ENCODE measurements at places on chromosomes 3 and 15.

DNA sequence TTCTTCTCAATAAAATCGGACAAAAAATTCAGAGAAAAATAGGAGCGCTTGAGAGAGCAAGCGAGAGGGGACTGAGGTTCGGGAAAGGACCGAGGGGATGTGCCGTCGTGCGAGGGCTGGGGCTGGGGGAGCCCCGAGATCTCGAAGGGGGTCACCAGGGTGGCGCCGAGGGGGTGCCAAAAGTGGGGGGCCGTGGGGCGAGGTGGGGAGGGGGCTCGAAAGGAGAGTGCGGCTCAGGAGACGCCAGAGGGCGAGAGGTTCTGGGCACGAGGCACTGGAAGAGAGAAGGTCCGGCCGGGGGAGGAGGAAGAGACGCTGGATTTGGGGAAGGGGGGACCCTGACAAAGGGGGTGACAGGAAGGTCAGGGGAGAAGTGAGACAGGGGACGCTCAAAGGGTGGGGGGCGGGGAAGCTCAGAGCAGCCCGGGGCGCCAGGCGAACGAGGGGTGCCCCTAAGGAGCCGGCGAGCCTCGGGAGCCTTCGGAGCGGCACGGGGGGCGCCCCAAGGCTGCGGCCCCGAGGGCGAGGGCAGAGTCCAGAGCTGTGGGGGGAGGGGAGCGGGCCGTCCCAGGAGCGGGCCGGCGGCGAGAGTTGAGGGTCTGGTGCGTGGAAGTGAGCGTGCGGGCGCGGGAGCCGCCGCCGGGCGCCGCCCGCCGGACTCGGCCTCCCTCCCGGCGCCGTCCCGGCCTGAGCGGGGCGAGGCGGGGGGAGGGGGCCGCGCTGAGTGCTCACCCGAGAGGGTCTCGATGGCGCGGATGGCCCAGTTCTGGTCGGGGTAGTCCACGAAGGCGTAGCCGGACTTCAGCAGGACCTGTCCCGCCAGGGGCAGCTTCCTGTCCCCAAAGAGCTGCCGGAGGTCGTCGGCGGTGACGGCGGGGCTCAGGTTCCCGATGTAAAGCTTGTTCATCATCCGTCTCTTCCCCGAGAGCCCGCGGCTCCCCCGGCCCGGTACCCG, 514 bp downstream of the IGF2BP2 start:
- DNase-seq, result peak; percentile 48

DNA sequence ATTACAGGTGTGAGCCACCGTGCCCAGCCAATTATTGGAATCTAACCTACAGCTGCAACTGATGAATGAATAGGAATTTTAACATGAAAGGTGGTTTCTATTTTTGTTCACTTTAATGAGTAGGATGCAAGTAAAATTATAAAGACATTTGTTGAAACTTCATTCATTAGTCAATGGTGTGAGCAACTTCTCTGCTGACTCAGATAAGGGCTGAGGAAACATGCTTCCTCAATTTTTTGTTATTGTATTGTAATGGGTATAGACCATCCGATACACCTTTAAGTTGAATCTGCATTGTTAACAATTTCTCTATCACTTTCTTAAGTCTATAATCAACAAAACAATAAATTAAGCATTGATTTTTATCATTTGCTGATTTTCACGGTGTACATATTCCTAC, 127.8 kb downstream of the STAG1 start:
- no peak for DNase-seq

- no peak for DNase-seq
Measured at GRCh38 chr3:171774521-171774920, 35.8 kb downstream of the PLD1 start.

DNA sequence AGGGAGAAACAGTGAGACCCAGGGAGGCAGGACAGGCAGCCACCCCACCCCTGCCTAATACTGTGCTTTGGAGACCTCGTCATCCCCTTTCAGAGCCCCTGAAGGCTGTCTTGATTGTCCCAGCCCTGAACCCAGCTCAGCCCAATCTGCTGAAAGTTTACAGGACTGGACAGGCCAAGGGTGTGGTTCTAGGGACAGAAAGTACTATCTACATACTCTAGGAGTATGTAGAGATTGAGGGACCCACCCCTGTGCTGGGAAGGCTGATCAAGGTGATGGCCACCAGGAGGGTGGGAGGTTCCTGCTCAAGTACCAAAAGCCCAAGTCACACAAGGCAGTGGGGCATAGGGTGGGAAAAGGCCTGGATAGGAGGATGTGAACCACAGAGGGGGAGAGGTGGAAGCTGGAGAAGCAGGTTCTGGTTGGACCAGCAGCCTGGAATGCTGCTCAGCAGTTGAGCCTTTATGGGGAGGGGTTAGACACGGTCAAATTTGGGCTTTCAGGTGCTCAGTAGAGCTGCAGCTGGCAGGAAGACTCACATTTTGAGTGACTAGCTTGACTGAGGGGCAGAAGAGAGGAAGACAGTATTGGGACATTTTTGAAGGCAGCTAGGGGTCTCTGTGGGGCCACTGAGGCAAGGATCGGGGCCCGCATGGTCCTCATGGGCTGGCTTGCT, 6.7 kb downstream of the NBEAL2 start:
- DNase-seq, result no peak

GRCh38 chr3:30488070-30488756, 118.2 kb upstream of the TGFBR2 start:
- DNase-seq, result no peak

DNA sequence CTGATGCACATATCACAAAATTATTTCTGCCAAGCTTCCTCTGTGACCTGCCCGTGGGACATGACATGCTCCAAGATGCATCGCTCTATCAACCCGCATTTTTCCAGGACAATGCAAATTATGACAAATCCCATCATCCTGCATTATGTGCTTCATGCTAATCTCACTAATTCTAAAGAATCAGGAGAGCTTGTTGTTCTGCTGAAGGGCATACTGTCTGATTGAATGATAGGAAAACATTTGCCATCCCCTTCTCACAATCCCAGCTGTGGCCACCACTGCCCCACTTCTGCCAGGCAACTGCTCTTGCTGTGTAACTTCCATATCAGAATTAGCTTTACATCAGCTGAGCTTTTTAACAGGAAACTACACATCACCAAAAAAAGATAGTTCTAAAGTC, 203.5 kb upstream of the NANOGP8 start:
- no peak for DNase-seq

DNA sequence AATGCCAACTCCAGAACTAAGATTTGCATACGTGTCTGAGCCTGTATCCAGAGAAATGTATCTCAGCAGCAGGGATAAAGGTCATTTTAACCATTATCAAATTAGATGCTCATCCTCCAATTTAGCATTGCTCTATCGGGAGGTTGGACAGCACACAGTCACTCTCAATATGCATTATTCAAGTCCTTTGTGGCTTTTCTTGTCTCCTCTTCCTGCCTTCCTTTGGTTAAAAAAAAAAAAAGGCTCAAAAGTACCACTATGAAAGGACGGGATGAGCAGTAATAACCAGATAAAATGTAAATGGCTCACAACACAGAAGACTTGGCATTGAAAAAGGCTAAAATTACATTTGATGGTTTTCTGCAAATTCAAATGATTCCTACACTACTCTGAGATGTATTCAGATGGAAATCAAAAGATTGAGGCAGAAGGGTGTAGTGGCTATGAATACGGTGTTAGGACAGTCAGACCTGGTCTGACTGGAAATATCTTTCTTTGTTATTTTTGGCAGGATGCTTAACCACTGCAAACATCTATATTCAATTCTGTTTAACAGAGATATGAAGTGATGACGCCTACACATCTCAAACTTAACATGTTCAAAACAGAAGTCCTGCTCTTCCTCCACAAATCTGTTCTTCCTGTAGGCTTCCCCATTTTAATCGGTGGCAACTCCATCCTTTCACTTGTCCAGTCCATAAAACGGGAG, 109.6 kb downstream of the ADAMTS9 start:
- no peak for DNase-seq

- no peak for DNase-seq
Measured at GRCh38 chr15:69232144-69232543, 66.6 kb upstream of the PAQR5 start.

DNA sequence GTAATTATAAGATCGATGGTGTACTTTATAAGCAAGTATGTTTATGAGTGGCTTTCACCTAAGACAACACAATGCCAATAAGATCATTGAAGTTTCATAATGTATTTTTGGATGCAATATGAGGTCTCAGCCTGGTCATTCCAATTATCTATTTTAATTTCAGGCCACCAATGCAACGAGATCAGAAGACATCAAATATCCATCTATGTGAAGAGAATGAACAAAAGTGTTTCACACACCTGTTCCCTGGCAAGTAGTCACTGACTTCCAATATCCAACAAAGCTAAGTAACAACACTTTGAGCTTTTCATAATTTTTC, 53.6 kb upstream of the TMCO5A start:
- no peak for DNase-seq

GRCh38 chr3:134334231-134334900, 39.9 kb downstream of the AMOTL2 start:
- DNase-seq, result peak; percentile 58

DNA sequence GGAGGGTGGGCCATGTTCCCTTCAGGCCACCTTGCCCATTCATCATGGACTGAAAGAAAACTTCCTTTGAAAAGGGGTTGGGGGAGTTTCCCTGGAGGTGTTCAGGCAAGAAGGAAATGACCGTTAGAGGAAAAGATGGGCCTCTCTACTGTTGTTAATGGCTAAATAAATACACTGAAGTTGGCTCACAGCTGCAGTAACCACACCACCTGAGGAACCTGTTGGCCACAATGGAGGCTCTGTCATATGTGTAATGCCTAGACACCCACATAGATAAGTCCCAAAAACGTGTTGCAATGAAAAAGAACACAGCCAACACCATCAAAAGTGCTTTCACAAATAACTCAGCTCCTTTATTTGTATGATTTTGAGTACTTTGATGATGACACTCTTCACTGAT, 38.2 kb upstream of the FAM3D start:
- no peak for DNase-seq

DNA sequence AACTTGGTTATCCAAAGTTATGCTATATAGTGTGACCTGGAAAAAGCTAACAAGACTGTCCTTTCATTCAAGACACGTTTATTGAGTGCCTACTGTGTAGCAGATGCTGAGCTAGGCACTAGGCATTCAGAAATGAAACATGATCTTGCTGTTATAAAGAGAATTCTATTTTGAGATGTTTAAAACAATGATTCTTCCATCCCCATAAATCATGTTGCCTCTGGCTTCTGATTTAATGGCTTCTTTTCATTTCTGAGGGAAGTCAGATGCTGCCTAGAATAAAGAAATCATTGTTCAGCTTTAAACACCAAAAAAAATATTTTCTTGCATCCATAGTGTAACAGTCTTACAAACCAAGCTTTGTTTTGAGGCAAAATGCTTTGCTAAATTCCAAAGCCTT, 620.9 kb upstream of the UBE2E2 start:
- no peak for DNase-seq

DNA sequence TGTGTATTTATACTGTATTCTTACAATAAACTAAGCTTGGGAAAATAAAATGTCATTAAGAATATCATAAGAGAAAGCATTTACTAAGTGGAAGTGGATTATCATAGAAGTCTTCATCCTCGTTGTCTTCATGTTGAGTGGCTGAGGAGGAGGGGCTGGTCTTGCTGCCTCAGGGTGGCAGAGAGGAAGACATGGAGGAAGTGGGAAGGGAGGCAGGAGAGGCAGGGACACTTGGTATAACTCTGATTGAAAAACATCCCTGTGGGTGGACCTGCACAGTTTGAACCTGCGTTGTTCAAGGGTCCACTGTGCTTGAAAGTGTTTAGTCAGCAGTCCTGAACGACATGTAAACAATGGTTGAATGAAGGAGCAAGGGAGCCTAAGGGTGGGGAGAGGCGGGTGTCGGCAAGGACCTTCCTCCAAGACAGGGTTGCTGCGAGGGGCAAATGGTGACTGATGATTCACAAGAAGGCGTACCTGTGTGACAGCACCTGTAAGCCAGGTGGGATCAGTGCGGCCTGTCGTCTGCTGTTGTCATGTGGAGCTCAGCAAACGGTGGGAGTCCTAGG, 103.8 kb upstream of the KLF13 start:
- DNase-seq, result no peak

- peak; percentile 75 for DNase-seq
Measured at GRCh38 chr3:105823149-105823867, 45.5 kb downstream of the CBLB start.

- peak; percentile 38 for DNase-seq
Measured at GRCh38 chr3:126476166-126477060, 722 bp upstream of the ZXDC start.

DNA sequence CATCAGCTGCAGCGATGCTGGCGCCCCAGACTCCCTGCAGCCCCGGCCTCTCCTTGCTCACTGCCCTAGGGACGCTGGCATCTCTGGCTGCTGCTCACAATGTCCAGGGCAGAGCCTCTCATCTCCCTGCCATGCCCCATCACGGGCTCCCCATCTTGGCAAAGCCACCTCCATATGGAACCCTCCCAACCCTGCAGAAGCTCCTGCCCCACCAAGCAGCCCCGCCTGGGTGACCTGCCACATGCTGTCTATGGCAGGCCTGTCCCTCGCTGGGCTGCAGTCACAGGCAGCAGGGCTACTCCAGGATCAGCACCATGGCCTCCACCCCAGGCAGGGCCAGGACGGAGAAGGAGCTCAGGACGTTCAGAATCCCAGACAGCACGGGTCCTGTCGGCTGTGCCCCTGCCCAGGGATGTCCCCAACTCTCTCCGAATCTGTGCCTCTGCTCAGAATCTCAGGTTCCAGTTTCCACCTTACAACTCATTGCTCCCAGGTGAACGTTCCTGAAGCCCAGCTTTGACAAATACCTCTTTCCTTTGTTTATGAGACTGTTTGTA, 58.4 kb downstream of the PLXNA1 start:
- no peak for DNase-seq

All from AG20443 (cell line).